ENCODE measurements at places on chromosomes 3 and 15.

GRCh38 chr3:46759239-46760167, 41.8 kb upstream of the PRSS50 start:
- no peak for DNase-seq

- peak; percentile 88 for DNase-seq
These were observed at the start of gene MCTP2 for GRCh38 chr15:94230883-94231722. MCTP2 (plus strand) TSS chr15:94231561; CDS start chr15:94298266, 66,705 bp downstream.

DNA sequence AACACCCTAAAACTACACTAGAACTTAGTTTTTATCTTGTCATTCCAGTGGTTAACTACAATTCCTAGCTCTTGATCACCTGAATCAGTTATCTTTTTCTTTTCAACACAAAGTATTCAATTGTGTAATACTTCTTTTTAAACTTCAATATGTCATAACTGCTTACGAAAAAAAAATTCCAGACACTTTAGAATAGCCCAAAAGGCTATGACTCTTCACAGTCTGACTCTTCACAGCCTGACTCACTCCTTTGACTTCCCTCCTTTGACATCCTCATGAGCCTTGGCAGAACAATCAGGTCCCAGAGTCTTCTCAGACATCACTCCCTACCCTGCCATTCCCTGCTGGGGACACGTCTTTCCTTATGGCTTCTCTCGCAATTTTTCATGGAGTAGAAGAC, 727.1 kb downstream of the ROBO1 start:
- DNase-seq, result no peak

- DNase-seq, result no peak
These were observed 14.5 kb downstream of the TFDP2 start for GRCh38 chr3:142134799-142135325.

GRCh38 chr15:51692154-51692553, 10.9 kb downstream of the SCG3 start:
- DNase-seq, result no peak

DNA sequence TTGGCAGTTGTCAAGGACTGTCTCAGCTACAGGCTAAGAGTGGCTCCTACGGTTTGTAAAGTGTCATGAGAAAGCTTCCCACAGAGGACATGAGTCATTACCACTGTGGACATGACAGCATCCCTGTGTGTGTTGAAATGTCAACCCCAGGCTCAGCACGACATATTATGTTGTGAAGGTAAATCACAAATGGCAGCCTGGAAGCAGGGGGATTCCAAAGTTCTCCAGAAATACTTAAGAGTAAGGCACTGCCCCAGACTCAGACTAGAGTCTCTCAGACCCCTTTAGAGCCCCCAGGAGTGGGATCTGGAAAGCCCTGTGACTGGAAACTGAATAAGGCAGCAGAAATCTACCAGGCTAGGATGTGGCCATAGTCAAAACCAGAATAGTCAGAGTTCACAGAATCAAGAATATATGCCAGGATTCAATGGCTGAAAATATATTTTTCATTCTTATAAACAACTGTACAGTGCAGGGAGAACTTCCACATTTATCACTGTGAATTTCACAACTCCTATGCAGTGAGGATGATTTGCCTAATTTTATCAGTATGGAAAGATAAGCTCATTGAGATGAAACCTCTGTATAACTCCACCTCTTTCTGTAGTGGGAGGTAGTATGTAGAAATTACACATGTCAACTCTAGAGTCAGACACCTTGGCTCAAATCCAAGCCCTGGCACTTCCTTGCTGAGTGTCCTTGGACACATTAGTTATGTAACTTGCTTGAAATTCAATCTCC, 237.1 kb upstream of the CFAP20DC start:
- DNase-seq, result peak; percentile 33

- DNase-seq, result no peak
These were observed 85.2 kb downstream of the GAP43 start for GRCh38 chr3:115708540-115708939.

DNA sequence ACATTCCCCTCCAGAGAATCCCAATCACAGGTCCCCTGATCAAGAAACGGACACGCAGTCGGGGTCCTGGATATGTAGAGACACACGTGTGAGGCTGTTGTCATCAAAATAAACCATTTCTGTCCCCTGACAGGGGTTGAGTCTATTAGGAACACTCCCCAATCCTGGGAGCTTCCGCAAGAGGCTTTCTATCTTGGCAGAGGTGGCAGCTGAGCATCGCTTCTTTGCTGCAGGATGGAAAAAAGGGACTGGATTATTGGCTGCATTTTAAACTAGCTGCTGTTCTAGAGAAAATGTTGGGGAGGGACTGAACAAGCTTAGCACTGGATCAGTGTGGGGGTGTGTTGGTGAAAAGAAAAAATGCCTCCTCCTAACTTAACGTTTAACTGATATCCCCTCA, 2.5 kb upstream of the CNTN4 start:
- no peak for DNase-seq

- peak; percentile 29 for DNase-seq
These were observed 87.3 kb downstream of the SMAD6 start for GRCh38 chr15:66789029-66790025.

GRCh38 chr15:60215225-60215963, 182.4 kb downstream of the ANXA2 start:
- no peak for DNase-seq

DNA sequence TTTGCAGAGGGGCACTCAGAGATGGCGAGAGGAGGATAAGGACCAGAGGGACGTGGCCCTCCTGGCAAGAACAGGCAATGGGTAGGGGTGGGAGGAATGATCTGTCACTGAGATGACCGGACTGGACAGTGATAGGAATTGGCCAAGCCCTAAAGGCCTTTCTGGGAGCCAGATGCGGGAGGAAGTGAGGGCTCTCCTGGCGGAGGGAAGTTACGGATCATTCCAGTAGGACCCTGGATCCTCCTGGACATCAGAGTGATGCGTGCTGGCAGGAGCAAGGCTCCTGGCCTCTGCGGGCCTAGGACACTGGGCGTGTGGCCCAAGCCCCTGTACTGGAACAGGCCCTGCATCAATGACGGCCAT, 23.4 kb downstream of the KIF7 start:
- DNase-seq, result no peak

DNA sequence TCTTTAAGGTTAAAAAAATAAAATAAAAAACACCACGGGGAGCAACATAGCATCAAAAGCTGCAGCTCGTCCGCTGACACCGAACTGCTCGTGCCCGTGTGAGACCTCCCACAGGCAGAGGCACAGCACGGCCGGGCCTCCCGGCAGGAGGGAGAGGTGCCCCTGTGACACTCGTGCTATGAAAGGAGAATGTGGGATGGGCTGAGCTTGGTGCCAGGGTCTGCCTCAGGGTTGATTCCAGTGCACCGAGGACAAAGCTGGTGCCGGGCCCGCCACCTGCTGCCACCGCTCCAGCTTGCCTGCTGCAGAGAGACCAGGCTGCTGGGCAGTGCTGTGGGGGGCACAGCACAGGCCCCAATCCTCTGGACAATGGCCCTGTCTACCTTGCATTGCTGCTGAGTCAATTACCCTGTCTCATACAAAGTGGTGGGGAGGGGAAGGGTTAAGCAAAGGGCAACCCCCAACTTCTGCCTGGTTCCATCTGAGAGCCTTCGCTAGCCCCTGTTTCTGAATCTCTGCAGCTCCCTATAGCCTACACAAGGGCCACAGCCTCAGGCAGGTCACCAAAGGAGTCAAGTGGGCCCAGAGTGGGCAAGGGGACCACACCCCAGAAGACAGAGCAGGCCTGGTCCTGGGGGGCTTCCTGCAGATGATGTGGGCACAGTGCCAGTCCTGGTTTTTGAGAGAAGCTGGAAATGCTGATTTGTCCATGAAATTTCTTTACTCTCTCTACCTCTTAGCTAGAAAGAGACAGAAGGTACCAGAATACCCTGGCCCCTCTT, 74.0 kb upstream of the SNRPA1 start:
- DNase-seq, result no peak

GRCh38 chr3:196640297-196641018, 964 bp downstream of the NRROS start:
- no peak for DNase-seq

DNA sequence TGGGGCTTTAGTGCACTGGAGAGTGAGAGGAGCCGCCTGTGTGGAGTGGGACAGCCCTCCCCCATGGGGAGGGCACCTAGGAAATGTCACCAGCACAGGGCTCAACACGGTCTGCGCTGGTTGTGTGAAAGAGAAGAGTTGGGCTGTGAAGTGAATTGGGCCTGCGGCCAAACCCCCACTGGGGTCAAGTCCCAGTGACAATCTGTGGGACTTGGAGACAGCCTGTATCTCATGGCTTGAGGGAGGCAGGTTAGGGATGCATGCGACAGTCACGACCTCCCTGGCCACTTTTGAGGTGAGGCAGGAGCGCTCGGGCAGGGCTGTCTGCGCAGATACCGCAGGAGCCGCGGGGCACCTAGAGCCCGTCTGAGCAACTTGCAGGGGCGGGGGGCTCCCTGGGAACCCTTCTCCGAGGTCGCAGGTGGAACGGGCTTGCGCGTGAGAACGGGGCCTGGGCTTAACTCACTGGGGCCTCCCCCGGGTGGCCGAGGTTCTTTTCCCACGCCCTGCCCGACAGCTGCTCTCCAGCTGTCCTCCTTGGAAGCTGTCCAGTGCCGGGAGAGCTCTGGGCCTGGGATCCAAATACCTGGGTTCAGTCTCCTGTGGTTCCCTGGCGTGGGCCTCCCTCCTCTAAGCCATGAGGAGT, 77.4 kb downstream of the SNRK start:
- no peak for DNase-seq

DNA sequence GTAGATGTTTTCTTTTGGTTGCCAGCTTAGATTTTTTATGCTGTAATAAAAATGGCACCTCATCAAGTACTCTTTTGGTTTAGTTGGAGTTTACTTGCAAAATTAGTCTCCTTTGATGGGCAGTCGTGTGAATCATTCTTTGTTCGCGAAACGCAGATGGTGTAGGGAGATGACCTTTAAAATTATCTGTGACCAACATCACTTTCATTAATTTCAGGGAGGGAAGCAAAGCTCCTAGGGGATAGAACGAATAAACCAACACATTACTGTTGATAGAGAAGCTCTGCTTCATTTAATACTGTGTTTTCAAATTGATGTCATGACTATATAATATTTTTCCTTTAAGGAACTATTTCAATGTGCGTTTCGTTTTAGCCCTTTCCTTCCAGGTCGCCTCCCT, 67.4 kb downstream of the USP13 start:
- no peak for DNase-seq

DNA sequence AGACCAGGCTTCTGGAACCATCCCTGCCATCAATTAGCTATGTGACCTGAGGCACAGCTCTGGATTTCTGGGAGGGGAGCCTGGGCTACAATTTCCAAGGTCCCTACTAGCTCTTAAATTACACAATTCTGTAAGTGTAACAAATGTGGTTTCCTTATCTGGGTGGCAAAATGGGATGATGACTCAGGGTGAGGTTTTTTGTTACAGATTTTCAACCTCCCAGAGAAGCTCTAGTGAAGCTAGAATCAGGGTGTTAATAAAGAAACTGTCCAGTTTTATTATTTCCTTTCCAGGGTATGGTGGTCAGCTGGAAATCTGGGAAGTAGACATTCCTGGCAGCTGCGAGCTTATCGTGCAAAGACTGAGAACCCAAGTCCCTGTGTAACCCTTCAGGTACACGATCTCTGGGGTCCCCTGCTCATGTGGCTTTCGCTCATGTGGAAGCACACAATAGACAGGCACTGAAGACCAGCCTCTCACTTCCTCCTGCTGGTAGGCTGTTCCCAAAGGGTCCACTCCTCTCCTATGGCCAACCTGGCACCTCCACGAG, 7.3 kb downstream of the RAB27A start:
- DNase-seq, result no peak

GRCh38 chr15:72361176-72361575, 14.6 kb downstream of the HEXA start:
- DNase-seq, result no peak

GRCh38 chr15:29102911-29103823, 166.5 kb downstream of the NSMCE3 start:
- peak; percentile 42 for DNase-seq

- no peak for DNase-seq
These were observed 101.2 kb upstream of the ZBTB20 start for GRCh38 chr3:115248274-115248673.

- no peak for DNase-seq
These were observed 19.2 kb upstream of the SMAD6 start for GRCh38 chr15:66682865-66683264.

DNA sequence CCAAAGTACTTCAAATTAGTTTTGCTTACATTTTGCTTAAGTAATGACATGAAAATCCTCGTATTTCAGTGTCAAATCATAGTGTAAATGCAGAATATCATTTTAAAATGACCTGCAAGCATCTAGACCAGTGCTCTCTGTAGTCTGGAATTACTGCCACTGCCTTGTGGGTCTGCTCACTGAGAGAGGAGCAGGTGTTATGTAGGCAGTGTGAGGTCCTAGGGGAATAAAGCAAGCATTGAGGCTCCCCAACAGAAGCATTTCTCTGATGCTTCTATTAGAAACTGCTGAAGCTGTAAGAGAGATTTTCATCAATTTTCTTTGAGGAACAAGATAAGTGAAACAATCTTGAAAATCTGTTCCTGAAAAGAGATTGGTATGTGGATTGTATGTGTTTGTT, 253.2 kb downstream of the BBX start:
- DNase-seq, result no peak

DNA sequence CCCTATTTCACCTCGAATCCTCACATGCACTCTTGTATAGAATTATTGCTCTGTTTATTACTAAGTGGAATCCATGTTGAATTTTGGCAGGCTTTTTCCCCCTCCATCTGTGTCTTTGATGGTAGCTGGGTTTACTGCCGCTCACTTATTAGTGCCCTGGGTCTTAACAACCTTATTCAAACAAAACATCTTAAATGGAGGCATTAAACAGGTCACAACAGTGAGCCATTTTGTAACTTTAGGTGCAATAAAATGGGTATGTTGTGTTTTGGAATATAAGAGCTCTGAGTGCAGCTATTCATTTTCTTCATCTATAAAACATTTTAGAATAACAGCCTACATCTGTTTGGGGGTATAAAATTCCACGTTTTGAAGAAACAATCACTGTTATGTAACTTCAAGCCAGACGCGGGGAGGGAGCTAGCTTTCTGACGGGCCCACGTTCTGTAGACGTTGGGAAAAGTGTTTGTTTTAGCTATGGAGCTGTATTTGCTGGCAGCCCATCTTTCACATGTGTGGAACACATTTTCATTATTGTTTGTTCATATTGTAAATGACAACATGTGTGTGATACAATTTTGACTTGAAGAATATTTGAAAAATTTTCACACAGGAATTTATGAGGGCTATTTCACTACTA, 122.0 kb downstream of the SLC25A26 start:
- no peak for DNase-seq

DNA sequence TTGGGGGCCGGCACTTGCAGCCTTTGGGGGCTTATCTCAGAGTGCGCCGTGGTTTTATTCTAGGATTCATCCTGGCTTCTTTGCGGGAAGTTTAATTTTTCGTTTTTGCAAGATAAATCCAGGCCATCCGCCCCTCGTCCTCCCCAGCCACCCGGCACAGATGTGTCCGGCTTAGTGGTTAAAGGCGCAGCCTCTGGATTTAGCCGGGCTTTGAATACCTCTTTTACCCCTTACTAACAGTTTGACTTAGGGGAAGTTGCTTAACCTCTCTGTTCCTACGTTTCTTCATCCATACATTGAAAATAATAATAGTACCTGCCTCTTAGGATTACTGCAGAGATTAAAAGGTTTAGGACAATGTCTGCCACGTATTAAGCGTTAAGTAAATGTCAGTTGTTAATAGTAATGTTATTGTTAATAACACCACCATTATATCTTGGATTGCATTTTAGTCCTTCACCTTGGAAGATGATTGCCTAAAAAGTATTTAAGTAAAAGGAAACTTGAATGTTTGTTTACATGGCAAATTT, 714 bp downstream of the ECT2 start:
- DNase-seq, result peak; percentile 49

Measured in SW480 (cell line).